Stimulated activated CD4-positive, alpha-beta T cell treated with anti-CD3 and anti-CD28 coated beads, Interleukin-15, amount 100 ng/mL, for 48 hours (primary cell): ENCODE measurements at places on chromosomes 7 and 10.

GRCh38 chr7:48295296-48295971 is 124.2 kb downstream of the ABCA13 start:
- DNase-seq: no peak

DNA sequence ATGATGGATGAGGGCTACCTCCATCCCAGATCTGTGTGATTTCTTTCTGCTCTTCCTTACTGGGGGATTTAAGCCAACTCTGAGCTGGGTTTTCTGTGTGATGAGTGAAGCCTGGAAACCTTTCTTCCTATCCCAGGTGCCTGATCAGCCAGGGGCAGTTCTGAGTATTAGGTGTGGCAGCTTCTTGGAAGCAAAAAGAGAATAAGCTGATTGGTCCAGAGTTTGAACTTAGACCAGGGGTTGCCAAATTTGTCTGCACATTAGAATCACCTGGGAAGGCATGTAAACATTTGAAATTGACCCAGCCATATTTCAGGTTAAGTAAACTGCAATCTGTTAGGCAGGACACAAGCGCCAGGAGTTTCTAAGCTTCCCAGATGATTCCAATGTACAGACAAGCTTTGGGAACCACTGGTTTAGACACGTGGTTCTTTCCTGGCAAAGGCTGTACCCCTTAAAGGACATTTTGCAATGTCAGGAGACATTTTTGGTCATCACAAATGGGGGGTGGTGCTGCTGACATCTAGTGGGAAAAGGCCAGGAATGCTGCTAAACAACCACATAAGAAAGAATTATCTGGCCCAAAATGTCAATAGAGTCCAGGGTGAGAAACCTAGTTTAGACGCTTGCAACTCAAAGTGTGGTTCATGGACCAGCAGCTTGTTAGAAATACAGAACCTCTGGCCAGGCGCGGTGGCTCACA is 160.5 kb upstream of the GHITM start:
- DNase-seq: no peak

DNA sequence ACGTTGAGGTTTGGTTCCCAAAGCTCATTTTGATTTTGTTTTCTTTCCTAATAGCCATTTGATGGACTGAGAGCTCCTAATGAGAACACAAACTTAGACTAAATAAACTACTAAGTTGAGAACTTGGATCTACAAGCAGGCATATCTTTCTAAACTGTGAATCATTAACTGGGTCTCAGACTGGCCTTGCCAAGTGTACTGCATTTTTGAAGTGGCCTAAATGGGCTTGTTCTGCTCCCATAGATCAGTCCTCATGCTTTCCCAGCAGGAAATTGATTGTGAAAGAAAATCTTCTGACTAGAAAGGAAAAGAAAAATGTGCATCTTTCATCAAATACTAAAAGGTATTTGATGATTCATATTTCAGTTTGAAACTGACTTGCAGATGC is 46.7 kb upstream of the RBM33 start:
- no peak for DNase-seq

GRCh38 chr7:119281181-119281846 is 991.7 kb upstream of the KCND2 start:
- DNase-seq: no peak

GRCh38 chr7:104794154-104794553 is 219.9 kb upstream of the KMT2E start:
- no peak for DNase-seq

DNA sequence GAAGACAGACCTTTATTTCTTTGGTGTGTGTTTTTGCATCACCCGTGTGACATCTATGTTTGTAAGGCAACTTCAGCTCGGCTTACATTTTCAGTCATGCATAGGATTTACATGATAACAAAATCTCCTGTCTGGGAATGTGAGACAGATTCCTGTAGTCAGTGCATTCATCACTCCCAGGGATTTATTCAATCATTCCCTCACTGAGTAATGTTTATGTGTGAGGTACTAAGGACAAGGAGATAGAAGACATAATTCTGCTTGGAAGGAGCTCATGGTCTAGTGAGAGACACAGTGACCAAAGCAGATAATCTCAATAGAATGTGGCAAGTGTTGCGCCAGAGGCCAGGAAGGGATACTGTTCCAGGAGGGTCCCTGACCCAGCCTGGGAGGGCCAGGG is 35.2 kb upstream of the BMPER start:
- DNase-seq: no peak

DNA sequence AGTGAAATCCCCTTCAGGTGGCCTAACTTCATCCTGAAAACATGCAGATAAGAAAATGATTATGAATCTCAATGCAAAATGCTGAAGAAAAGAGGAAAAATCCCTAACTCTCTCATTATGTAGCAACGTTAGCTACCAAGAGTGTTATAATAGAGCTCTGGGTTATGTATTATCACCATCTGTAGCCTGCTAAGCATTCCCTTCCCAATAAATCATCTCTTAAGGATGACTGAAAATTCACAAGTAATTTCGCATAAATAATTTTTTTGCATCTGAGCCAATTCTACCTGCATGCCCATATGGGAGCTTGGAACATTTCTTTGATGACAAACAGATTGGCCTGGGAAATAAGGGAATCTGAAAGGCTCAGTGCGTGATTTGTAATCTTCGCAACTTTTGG is 216.1 kb downstream of the HTR7 start:
- DNase-seq: no peak

- peak; percentile 25 for DNase-seq
Observed at GRCh38 chr10:102230264-102230860, 4.3 kb downstream of the ELOVL3 start.

DNA sequence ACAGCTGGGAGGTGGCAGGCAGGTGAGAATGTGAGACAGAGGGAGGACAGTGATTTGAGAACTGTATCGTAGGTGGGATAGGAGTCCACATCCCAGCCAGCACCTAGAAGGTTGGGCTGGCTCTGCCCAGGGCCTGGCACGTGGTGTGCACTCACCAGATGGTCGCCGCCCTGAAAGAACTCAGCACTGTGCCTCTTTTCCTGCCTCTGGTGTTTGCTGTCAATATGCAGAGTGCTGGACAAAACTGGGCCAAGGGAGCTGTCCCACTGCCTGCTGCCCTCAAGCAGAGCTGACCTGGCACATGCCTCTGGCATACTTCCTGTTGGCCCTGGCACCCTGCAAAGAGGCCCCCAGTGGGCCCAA is 36.8 kb downstream of the CHST3 start:
- DNase-seq: no peak

DNA sequence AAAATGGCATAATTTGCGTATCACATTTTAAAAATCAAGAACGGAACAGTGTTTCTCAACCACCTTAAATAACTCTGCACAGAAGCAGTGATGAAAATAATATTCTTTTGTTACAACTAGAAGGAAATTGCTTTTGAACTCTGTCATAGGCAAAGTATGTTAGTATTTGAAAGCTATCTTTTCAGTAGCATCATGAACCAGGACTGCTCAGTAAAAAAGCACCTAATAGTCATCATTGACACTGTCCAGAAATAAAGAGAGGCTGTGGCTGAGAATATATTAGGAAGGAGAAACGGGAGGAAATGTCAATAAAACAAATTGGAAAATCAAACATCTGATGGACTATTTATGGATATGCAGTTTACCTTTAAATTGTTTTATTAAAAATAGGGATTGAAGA is 237.2 kb upstream of the AKR1E2 start:
- no peak for DNase-seq

- DNase-seq: no peak
Observed at GRCh38 chr7:2707481-2707880, 19.5 kb downstream of the AMZ1 start.

- no peak for DNase-seq
Observed at GRCh38 chr7:35820858-35821257, 20.0 kb downstream of the SEPTIN7 start.

DNA sequence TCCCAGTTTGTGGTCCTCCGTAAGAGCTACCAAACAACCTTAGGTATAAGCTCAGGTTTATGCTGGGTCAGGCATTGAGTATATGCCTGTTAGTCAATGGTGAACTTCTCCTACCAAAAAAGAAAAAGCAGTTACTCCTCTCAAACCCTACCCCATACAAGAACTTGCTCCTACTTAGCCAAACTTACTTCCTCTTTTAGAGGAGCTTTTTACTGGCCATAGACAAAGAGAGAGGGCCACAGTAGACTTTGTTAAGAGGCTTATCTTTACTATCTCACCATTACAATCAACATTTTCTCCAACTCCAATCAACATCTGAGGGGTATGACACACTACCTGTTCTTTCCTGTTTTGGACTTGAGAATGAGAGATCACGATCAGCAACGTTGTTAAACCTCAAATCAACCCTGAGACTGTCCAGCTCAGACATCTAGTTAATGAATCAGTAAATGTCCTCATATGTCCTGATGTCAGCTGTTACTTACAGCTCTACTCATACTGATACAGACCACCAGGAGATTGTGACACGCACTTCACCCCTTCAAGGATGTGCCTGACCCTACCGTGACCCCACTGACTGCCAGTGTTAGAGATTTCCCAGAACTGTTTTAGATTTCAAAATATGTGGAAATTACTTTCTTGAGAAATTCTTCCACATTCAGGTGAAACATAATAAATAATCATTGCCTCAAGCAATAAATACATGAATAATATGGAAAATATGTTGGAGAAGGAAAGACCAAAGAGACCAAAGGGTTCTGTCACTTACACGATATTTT is 18.4 kb upstream of the CCDC71L start:
- no peak for DNase-seq

GRCh38 chr10:74114041-74114448 is 36.6 kb downstream of the AP3M1 start:
- DNase-seq: no peak

- DNase-seq: no peak
Observed at GRCh38 chr10:130240409-130240808, 104.2 kb downstream of the GLRX3 start.

GRCh38 chr7:15555381-15555859 is 6.4 kb downstream of the AGMO start:
- DNase-seq: no peak

- DNase-seq: no peak
Observed at GRCh38 chr7:138338361-138338760, 121.7 kb upstream of the TRIM24 start.

- no peak for DNase-seq
Observed at GRCh38 chr10:121556918-121557573, 41.2 kb downstream of the FGFR2 start.

- DNase-seq: peak; percentile 33
Observed at GRCh38 chr7:47266131-47266706, 315.7 kb downstream of the TNS3 start.

DNA sequence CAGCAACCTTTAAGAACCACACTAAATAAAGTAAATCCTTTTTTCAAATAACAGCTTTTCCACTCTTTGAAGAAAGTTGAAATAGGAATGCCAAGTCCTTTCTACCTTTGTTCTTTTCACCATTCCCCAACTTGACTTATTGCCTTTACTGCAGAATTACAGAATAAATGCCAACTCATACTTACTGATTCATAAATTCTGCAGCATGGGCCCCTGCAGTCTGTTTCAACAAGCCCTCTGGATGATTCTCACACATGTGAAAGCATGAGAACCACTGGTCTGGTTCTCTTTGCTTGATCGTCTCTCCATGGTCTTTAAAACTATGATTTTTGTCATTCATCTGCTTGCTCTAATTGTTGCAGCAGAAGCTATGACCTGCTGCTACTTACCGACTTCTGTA is 56.1 kb downstream of the HACD1 start:
- no peak for DNase-seq

DNA sequence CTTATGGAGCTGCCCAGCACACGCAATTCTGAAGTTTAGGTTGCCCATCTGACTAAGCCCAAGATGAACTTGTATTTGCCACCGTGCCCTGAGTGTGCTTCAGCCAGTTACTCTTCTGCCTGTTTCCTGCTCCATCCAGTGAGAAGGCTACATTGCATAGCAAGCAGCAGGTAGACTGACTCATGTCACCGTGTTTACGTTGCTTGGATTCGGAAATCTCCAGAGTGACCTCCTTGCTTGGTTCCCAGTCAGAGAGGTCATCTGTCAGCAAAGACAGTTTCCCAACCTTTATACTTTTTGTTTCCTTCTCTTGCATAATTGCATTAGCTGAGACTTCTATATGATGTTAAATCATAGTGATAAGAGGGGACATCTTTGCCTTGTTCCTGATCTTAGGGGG is 30.9 kb downstream of the NACAD start:
- no peak for DNase-seq

GRCh38 chr7:101240226-101241014 is 2.8 kb upstream of the CLDN15 start:
- DNase-seq: no peak

GRCh38 chr10:17122052-17122451 is 7.6 kb downstream of the CUBN start:
- no peak for DNase-seq

GRCh38 chr7:34156336-34156735 is 251.0 kb downstream of the BMPER start:
- no peak for DNase-seq

DNA sequence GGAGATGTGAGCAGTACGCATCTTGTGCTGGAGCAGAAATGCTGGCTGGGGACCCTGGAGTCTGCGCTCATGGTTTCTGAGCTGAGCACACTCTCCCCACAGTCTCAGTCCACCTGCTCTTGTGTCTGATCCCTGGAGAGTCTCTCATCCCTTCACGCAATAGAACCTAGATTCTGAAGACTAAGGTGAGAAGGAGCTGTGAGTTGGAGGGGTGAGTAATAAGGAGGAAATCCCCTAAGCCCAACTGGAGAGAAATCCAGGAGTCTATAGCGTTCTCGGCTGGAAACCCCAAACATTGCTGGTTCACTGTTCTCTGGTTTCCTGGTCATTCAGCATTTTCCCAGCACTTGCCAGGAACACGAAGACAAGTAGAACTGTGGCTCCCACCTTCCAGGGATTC is 68.3 kb upstream of the SMNDC1 start:
- DNase-seq: no peak

DNA sequence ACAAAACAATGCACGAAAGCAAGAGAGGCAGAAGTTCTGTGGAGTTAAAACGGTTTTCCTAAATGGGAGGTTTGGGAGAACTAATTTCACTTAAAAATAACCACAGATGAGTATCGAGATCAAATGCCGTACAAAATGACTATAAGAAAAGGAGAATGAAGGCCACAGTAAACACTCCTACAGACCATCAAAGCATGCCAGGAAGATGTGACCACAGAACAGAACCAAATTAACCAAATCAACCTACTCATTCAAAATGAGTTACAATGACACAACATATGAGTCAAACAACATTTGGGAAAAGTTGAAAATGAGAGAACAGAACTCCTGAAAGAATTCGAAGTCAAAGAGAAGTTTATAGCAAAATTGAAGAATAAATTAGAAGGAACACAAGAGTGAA is 24.3 kb upstream of the DOCK1 start:
- DNase-seq: no peak

DNA sequence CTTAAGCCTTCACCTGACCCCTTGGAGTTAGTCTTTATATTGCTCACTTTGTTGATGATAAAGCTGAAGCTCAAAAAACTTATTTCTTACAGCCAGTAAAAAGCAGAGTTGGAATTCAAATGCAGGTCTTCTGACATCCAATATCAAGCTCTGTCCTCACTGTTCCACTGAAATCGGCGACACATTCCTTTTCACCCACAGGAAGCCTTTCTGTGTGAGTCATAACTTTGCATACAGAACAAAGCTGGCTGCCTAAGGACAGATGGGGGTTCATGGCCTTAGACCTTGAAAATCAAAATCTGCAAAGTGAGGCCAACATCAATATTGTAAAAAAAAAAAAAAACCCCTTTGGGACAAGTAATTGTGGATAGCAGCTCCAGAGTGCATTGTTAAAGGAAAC is 21.8 kb upstream of the AKR1B1 start:
- DNase-seq: no peak

GRCh38 chr7:92546856-92547497 is 18.4 kb downstream of the RBM48 start:
- no peak for DNase-seq
